ENCODE measurements at places on chromosomes 12 and 14.

DNA sequence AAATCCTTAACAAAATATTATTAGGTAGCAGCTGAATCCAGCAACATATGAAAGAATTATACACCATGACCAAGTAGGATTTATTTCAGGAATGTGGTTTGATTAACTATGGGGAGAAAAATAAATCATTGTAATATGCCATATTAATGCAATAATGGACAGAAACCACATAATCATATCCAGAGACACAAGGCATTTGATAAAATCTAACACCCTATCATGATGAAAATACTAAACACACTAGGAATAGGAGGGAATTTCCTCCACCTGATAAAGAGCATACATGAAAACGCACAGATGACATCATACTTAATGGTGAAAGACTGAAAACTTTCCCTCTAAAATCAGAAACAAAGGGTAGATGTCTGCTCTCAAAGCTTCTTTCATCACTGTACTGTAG is 238.9 kb downstream of the PHLDA1 start:
- DNase-seq: no peak

DNA sequence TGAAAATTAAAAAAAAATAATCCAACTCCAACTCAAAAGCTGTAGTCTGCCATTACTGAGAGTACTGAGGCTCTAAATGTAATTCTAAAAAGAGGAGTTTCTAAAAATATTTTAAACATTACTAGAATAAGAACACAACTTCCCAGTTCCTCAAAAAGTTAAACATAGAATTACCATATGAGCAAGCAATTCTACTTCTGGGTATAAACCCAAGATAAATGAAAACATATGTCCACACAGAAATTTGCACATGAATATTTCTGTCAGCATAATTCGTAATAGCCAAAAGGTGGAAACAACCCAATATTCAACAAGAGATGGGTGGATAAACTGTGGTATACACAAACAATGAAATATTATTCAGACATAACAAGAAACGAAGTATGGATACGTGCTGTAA is 15.0 kb upstream of the NR2C1 start:
- DNase-seq: no peak

DNA sequence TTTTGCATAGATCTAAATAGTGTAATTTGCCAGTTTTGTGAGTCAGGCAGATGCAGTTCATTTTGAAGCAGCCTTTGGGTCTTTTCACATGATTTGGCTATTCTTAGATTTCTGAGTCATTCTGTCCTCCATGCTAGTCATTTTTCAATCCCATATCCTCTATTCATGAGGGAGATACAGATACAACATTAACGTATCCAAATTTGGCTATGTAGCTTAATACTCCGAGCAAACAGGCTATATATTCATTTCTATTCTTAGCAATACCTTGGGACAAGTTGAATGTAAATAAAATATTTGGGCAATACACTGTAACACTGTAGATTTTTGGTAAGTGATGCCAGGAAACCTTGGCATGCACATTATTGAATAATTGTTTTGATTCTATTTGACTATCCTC is 270.7 kb upstream of the PDE3A start:
- DNase-seq: no peak

- no peak for DNase-seq
Measured at GRCh38 chr12:11584221-11584855, 65.1 kb upstream of the ETV6 start.

DNA sequence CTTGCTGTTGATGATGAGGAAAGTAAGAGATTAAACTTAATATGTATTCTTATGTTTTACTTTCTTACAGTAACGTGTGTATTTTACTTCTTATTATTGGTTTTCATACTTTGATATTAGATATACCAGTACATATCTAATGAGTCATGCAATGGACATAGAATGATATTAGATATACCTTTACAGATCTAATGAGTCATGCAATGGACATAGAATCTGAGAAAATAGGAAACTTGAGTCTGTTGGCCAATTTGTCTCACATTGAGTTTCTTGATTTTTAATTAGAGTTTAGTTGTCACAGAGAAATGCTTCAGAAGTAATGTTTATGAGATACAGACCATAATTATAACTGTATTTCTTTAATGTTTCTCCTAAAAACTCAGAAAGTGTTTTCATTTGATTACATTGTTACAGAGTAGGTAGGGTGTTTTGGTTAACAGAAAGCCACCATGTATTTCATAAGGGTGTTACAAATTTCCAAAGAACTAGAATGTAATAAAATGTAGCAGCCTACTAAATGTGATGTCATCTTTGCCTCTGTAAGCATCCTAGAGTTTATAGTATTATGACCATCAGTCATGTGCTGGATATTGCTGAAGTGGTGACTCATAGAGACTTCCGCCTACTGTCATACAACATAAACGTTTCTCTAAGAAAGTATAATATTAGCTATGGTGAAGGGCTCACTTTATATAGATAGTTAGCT is 3.0 kb downstream of the GAS2L3 start:
- no peak for DNase-seq

DNA sequence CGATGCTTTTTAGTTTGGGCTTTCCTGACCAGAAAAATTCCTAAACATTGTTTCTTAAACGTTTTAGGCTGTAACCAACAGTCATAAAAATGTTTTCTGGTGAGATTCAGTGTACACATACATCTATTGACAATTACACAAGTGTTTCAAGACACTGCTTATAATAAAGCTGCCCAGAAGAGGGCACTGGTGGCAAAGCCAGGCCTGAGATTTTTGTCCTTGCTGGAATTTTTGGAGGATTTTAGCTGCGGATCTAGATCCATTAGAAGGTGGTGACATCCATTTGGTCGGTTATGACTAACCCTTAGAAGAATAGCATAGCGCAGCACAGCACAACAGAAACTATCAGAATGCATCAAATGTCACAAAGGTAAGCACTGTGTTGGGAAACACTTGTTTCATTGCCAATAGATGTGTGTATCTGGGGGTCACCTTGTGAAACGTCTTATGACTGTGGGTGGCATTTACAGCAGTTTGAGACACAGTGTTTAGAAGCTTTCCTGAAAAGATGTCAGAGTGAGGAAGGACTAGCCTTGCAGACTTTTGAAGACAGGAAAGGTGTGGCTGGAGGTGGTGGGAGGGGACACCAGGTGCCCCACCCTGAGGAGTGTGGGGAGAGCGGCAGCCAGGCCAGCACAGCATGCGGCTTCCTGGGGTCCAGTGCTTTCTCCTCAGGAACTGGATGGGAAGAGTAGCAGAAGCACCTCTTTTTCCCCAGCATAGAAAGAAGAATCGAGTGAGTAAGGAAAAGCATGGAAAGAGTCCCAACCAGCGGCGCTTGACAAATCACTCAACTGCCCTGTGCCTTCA is 54.7 kb upstream of the FKBP4 start:
- DNase-seq: peak; percentile 31

GRCh38 chr14:29584992-29585391 is 342.7 kb downstream of the PRKD1 start:
- DNase-seq: no peak

DNA sequence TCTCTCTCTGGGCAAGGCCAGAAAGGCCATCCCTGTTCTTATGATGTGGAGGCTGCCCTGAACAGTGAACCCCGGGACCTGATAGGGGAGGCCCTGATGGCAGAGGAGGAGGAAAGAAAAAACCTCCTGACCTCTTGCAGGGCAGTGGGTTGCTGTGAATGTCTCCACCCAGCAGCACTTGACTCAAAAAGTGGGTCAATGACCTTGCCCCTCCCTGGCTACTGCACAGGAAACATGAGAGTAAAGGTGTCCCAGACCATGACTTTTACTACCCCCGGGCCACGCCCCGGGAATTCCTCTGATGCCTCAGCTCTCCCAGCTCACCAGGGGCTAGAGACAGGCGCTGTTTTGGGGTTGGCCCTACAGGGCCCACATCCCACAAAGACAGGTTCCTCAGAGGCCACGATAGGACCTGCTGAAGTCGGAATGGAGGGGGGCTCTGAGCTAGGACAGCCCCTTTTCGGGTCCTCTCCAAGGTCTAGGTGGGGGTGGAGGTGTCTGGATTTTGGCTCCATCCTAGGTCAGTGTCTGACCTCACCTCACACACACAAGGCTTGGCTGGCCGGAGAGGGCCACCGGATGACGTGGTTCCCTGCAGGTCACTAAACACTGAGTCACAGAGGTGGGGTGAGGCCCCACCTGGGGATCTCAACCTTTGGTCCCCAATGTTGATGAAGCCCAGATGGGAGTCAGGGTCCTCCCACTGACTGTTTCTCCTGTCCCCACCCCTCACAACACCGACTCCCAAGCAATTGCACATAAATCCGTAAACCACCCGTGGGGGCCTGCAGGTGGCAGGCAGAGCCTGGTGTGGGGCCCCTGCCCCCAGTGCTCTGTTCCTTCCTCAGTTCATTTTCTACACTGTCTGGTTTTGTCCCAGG is 1.6 kb downstream of the RHOF start:
- no peak for DNase-seq

Data from SK-N-DZ (cell line).